SIG-M5 (cell line): ENCODE measurements at places on chromosomes 5 and 9.

DNA sequence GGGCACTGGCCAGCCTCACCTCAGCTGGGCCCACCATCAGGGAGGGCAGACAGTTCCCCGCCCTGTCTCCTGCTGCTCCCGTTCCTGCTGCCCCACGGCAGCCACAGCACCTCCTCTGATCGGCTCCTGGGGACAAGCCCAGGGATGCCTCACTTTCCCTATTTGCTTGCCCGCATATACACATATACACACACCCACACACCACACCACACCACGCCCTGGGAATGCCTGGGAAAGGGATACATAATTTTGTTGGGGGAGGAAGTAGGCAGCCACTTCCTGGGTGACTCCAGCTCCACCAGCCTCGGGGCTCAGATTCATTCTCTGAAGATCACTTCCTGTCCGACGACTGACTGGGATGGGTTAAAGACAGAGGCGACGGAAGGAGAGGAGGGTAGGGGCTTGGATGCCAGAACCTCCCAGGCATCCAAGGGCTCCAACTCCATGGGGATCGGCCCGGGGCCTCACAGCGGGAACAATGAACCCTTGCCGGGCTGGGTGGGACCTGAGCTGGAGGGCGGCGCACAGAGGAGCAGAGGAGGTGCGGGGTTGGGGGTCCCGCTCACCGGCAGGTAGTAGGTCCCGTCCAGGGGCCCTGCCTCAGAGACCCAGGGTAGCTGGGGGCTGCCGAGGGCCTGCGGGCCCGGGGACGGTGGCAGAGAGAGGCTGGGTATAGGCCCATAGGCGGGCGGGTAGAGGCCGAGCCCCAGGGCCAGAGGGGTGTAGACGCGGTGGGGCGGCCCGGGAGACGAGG lies 2.0 kb upstream of the MZB1 start:
- DNase-seq: no peak

DNA sequence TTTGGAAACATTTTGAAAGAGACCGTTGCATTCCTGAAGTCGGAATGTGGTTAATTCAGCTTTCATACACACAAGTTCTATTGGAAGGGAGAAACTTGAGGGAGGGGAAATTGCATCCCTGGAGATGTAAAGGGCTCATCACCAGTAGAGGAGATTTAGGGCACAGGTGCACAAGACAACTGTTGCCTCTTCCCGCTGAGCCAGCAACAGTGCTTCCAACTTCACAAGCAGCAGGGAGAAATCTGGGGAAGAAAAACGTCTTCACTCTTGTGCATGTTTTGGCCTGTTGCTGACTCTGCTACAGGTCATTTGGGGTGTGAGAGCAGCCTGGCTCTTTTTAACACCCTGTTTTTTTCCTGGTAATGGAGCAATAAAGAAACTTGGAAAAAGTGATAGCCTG lies 277.9 kb downstream of the GAS1 start:
- no peak for DNase-seq

- no peak for DNase-seq
Measured at GRCh38 chr5:25619273-25619672, 974.5 kb upstream of the CDH10 start.

- no peak for DNase-seq
Measured at GRCh38 chr9:33166231-33167083, 679 bp downstream of the B4GALT1 start.

GRCh38 chr9:108553111-108553635 lies 302.6 kb downstream of the ACTL7B start:
- no peak for DNase-seq

DNA sequence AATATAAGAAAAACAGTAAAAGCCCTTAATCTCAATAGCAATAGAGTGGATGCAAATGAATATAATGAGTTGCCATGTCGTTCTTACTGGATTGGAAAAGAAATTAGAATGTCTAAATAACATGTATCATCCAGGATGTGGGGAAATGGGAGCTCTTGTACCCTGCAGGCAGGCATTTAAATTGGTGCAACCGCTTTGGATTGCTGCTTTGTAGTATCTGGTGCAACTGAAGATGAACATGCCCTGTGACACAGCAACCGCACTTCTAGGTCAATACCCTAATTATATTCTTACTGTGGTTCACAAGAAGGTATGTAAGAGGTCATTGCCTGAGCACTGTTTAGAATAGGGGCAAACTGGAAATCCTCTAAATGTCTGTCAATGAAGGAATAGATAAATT lies 18.9 kb downstream of the MRPS30 start:
- DNase-seq: no peak

GRCh38 chr5:60989790-60990189 lies 44.8 kb downstream of the NDUFAF2 start:
- DNase-seq: no peak

DNA sequence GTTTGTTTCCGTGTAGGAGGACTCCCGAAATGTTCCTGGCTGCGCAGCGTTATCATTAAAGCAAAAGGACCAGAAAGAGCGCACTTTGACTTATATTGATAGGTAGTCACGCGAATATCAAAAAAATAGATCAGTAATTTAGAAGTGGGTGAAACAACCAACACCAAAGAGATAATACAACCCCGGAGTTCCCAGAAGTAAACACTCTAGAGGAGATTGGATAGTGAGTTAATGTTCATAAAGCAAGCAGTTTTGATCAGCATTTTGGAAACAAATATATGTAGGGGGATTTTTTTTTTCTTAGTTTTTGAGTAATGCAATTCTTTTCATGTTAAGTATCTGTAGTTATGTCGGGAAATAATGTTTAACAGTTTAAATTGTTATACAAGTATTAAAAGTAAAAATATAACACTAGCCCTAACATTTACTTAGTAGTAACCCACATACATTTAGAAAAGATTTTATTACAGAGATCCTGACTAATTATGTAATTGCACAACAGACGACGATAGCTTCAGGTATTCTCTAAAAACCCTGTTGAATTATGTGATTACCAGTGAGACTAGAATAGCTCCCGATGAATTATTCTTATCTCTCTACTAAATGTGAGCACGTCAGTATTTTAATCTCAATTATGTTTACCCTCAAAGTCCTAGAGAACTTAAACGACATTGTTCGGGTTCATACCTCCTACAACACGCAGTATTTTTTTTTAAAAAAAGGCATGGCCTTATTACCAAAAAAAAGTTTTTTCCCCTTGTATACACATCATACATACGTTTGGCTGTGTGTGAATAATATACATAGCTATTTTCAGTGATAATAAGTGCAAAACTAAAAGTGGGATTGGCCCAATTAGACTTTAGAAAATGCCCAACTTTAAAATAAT lies 9.4 kb upstream of the NFIB start:
- no peak for DNase-seq

GRCh38 chr9:23630488-23630887 lies 195.6 kb downstream of the ELAVL2 start:
- no peak for DNase-seq

DNA sequence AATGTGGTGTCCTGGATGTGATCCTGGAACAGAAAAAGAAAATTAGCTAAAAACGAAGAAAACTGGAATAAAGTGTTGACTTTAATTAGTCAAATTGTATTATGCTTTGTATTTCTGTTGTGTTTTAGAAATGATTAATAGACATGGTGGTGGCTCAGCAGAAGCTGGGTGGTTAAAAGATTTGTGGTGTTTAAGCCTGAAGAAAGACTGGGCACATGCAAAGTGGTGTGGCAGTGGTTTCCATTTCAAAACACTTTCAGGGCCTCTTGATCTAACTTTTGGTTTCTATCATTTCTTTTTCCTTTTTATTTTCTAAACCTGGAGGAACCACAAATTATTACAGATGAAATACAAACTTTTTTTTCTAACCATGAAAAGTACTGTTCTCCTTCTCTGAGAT lies 44.1 kb downstream of the ADGRV1 start:
- no peak for DNase-seq
